ENCODE measurements at places on chromosomes 3 and 15.

DNA sequence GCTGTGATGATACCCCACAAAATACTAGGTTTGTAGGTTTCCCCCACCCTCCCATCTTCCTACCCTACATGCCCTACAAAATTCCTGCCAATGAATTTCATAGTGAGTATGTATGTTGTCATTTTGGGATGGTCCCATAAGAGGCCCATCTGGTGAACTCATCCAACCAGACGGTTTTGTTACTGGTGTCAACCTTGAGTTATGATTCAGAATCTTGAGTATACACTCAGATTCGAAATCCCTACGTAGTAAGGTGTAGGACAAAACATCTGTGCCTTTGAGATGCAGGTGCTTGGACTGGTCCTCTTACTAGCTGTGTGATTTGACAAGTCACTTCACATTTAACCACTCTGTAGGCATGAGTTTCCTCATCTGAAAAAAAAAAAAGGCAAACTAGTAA, 3.6 kb downstream of the SIAH2 start:
- DNase-seq: no peak

DNA sequence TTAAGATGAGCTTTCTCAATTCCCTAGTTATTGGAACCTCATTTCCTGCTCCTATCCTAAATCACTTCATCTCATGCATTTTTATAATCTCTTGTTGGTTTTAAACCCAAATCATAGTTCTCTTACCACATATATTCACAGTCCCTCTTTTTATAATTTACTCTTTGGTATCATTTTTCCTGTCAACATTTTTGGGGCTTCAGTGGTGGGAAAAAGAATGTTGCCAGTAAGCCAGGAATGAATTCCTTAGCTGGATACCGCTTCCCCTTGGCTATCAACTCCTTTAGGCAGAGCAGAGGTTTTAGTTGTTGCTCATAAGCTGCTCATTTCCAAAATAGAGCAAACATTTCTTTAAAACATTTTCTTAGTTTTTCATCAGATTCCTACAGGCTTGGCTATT, 112.3 kb downstream of the GALK2 start:
- DNase-seq: no peak

GRCh38 chr15:47383102-47383501, 334.2 kb upstream of the SEMA6D start:
- no peak for DNase-seq

DNA sequence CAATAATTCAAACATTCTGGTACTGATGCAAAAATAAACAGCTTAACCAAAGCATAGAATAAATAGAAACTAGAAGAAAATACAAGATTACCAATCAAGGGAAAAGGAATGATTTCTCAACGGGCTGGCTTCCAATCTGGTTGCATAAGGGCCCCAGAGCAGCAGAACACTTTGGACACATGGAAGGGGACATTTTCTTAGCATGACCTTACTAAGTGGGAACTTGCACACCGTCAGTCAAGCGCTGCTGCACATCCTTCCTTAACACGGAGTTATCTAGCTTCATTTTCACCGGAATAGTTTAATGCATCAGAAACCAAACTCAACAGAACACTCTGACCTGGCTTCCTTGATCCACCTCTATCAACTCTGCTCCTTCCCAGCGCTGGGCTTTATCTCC, 388.5 kb downstream of the VPS13C start:
- DNase-seq: no peak

DNA sequence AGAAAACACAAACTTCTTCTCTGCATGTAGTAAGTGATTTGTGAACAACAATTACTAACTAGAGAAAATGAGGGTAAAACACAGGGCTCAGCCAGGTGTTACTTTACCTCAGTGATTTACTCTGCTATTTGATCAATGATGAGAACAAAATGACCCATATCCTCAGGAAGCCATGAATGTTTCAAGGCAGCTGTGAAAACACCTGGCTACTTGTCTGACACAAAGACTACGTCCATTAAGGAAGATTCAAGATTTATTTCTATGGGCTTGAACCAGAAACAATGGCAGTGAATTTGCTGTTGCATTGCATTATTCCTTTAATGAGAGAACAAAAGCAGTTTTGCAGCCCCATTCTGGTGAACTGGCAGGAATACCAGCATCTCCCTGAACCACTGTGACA, 374.6 kb upstream of the ARL6 start:
- no peak for DNase-seq

DNA sequence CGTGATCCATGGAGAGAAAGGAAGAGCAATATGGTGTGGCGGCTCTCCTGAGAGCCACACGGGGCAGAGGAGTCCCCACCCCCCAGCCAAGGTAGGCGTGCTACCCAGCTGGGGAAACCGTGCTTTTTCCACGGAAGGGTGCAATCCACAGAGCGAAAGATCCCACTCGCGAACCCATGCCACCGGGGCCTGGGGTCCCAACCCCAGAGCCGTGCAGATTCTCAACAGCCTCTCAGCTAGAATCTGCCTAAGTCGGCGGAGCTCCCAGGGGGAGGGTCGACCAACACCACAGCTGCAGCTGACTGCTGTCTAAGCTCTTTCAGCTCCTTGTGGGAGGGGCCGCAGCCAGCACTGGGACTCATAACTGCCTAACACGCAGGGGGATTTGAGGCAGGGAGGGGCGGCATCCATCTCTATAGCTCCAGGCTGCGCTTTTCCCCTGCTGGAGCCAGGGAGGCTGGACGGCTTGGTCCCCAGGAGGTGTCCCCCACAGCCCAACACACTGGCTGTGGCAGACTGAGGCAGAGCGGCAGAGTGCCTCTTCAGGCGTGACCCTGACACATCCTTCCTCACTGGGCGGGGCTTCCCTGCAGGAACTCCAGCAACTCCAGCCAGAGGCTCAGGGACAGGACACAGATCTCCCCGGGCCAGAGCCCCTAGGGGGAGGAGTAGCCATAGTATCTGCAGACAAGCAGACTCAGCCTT, 107.6 kb upstream of the ZBTB20 start:
- DNase-seq: no peak

Data from stimulated activated CD8-positive, alpha-beta memory T cell treated with anti-CD3 and anti-CD28 coated beads, Interleukin-15, amount 100 ng/mL, for 24 hours (primary cell).